ENCODE measurements at places on chromosomes 3 and 15. TPM values are rescaled to one million over a fixed set of nuclear protein-coding genes. Genes with fewer than 3 reads are reported as not detected.

FEZF2 gene
- total RNA-seq, result not detected

CAMP gene
- total RNA-seq, result 27.3 TPM

MYRIP gene
- under 0.01 TPM for total RNA-seq

BTLA gene
- not detected for total RNA-seq

KLF15 gene
- total RNA-seq, result 3.2 TPM

ZBED2 gene
- 8.3 TPM for total RNA-seq

SLC38A3 gene
- total RNA-seq, result not detected

ARHGEF26 gene
- total RNA-seq, result 0.24 TPM

ITIH1 gene
- total RNA-seq, result not detected

IL5RA gene
- not detected for total RNA-seq

KCNAB1 gene
- total RNA-seq, result 0.21 TPM

DNASE1L3 gene
- 0.48 TPM for total RNA-seq

EXD1 gene
- 0.72 TPM for total RNA-seq

TRAT1 gene
- total RNA-seq, result not detected

TKT gene
- total RNA-seq, result 594 TPM

UCN2 gene
- total RNA-seq, result 6.0 TPM

TMEM44 gene
- 14.7 TPM for total RNA-seq

CKMT1A gene
- 17.3 TPM for total RNA-seq

ECE2 gene
- total RNA-seq, result under 0.01 TPM

VPS39 gene
- 27.2 TPM for total RNA-seq

VPS13C gene
- total RNA-seq, result 33.7 TPM

PLAAT1 gene
- 0.85 TPM for total RNA-seq

GRAMD2A gene
- 9.0 TPM for total RNA-seq

RBPMS2 gene
- total RNA-seq, result not detected

FSD2 gene
- not detected for total RNA-seq

ARL14 gene
- total RNA-seq, result under 0.01 TPM

CLSTN2 gene
- 0.43 TPM for total RNA-seq

CGNL1 gene
- 0.43 TPM for total RNA-seq

Measured in tracheal epithelial cell (primary cell).